ENCODE measurements at places on chromosomes 12 and 14.
A peak's percentile ranks its signal among the peaks of the same experiment; 100 is the strongest.

DNA sequence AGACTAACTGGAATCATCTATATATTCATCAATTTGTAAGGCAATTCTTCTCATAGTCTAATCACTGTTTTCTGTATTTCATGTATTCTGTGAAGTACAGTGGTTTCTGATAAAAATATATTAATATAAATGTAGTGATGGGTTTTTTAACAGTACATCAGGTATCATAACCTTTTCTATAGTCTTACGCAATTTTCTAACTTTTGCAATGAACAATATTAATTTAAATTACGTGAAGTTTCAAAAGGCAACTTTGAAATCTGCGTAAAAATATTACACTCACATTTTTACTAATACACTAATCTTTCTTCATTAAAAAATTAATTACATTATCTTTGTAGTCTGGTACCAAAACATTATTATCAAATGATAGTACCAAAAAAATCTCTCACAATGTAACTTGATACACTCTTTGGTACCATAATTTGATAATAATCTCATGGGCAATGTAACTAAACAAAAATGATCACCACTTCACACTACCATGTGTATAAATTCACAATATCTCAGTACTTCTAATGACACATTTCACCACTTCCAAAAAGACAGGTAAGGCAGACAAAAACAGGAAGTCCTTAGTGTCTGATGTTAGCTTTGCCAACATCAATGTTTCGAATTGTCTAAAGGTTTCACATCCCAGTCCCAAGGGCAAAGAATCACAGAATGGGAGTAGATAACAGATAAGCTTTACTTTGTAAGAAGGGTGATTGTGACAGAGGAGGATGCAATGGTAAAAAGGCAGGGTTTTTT, 8.7 kb downstream of the DNAI7 start:
- DNase-seq = peak; percentile 4

- DNase-seq = no peak
These were observed 5.7 kb downstream of the WDR20 start for GRCh38 chr14:102145395-102145794.

- DNase-seq = no peak
These were observed 91.0 kb upstream of the MED13L start for GRCh38 chr12:116368196-116369194.

DNA sequence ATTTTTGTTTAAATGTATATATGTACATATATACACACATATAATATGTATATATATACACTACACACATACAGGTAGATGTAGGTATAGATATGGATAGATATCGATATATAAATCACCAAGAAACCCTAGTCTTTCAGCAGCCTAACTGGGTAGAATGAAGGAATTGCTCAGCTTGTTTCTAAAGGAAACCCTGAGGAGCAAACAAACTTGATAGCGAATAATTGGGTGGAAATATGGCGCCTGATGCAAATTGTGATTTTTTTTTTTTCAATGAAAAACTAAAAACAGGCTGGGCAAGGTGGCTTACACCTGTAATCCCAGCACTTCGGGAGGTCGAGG, 254 bp upstream of the CCDC177 start:
- no peak for DNase-seq

- DNase-seq = peak; percentile 99
These were observed 113.7 kb upstream of the NCOR2 start for GRCh38 chr12:124680863-124681778.

- DNase-seq = no peak
These were observed 132.8 kb downstream of the VRK1 start for GRCh38 chr14:96929950-96930349.

GRCh38 chr14:52190337-52190931, 77.1 kb upstream of the PTGDR start:
- DNase-seq = no peak

GRCh38 chr12:123433615-123434014, 2.9 kb downstream of the RILPL2 start:
- DNase-seq = no peak

DNA sequence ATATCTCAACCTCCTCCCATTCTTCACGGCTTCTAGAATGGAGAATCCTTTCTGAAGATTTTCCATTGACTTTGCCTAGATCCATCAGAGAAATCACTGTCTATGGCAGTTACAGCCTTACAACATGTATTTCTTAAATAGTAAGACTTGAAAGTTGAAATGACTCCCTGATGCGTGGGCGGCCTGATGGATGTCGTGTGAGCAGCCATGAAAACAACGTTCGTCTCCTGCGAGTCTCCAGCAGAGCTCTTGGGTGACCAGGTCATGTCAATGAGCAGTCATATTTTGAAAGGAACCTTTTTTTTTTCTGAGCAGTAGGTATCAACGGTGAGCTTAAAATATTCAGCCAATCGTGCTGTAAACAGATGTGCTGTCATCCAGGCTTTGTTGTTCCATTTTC, 139.9 kb upstream of the C14orf180 start:
- no peak for DNase-seq

- no peak for DNase-seq
These were observed 5.7 kb downstream of the SPIC start for GRCh38 chr12:101480849-101481248.

DNA sequence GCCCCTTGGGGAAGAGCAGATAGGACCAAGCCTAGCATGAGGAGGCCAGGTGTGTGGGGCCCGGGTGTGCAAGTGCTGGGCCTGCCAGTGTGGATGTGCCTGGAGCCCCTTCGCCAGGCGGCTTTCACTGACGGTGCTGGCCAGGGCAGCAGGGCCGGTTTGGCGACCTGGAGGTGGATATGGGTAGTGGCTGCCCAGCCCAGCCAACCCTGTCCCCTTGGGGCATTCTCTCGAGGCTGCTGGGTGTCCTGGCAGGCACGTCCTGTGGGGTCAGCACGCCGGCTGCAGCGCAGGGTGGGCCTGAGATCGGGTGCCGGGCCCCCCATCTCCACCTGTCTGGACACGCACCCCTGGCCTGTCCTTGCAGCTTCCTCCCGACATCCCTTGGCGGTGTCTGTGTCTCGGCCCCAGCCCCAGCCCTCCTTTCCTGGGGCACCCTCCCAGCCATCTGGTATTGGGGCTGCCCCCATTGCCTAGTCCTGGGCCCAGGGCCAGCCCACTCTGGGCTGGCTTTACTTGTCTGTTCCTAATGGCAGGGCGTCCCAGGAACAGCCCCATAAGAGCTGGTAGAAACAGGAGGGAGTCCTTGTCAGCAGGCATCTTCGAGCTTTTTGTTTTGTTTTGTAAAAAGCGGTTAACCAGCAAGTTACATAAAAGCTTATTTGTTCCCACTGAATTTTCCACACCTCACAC, 7.2 kb upstream of the CRIP2 start:
- no peak for DNase-seq

DNA sequence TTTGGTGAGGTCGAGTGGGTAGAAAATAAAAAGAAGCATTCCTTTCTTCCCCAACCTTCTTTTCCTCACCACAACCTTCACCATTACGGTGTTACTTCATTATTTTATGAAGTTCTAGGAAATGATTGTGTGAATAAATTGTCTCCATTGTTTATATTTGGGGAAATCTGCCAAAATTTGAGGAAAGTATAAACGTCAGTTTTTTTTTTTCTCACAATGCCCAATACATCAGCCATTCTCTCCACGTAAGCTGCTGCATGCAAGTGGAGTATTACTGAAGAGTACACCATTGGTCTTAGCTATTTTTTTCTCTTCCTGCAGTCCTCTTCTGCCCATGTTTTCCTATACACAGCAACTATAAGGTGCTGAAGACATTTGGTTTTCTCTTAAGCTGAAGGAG, 9.1 kb upstream of the POLR3B start:
- DNase-seq = no peak

DNA sequence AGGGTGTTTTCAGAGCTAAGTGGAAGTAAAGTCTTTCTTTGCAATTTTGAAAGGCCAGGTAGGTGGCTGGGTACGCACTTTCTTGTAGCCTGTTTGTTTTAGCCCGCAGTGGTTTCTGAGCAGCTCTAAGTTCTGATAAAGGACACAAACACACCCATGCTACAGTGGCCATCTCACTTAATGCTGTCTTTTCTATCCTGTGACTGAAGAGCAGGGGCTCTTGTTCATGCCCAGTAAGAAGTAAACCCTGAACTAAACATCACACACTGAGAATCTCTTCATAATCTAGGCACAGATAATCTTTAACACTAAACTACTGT, 427.2 kb downstream of the RAD51B start:
- no peak for DNase-seq

DNA sequence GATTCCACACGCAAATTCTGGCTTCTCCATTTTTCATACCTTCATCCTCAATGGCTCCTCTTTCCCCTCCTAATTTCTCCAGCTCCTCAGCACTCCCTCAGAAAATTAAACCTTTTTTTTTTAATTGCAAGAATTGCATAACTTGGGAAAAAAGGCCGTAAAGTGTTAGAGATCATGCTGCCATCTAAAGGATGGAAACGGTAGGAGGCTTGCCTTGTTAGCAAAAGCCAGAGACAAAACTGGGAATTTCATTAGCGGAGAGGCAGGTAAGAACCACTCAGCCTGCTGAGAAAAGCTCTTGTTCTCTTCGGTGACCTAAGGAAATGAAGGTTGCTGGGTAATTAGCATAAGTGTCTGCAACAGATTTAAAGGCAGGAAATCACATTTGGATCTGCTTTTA, 204.3 kb downstream of the AEBP2 start:
- peak; percentile 12 for DNase-seq

GRCh38 chr12:18583655-18584054, 154.2 kb downstream of the PLCZ1 start:
- DNase-seq = no peak

GRCh38 chr14:105064721-105065143, 498 bp downstream of the GPR132 start:
- DNase-seq = peak; percentile 88

DNA sequence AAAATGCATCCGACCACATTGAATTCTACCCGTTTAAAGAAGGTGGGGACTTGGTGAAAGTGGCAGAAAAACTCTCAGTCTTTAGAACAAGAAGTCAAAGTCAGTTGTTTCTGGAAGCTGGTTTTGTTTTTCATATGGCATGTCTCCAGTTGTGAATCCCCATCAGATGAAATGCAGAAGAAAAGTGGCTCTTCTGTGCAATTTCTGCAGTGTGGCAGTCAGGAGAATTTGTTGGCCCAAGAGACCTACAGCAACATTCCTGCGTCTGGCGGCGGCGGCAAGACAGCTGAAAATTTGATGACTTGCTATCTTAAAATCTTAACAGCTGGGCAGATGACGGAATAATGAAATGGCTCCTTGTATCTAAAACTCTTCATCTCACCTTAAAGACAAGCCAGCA, 201.5 kb downstream of the FOXN3 start:
- no peak for DNase-seq

- DNase-seq = no peak
These were observed 23.0 kb upstream of the NCOR2 start for GRCh38 chr12:124590447-124590846.

DNA sequence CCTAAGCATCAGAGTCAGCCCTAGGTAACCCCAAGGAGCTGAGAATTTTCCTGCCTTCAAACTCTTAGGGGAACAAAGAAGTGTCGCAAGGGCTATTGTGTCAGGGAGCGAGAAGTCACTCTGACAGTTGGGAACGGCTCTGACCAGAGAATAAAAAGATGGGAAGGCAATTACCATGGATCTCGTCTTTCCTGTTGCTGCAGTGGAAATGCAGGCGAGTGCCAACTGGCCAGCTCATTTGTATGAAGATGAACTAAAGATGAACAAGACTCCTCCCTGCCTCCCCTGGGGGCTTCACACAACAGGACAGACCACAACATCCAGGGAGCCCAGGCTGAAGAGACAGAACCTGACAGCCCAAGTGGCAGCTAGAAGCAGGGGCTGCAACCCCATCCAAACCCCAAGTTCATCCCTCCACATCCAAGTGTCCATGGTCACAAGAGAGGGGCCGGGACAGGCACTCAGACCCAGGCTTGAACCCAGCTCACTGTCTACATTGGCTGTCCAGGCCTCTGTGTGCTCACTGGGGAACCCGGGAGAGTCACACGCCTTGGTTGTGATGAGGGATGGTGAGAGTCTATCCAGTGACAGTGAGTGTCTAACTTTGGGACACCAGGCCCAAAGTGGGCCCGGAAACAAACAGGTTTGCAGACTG, 322.4 kb downstream of the BCL11B start:
- DNase-seq = no peak

DNA sequence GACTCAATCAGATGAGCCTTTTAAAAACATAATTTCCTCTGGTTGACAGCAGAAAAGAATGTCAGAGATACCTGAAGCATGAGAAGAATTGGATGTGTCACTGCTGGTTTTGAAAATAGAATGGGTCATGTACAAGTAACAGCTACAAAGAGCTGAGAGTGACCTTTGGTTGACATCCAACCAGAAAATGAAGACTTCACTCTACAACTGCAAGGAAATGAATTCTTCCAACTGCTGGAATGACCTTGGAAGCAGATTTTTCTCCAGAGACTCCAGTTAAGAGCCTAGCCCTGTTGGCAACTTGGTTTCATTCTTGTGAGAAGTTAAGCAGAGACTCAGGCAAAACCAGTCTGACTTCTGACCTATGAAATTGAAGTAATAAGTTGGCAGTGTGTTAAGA, 505.9 kb downstream of the SLC16A7 start:
- no peak for DNase-seq

- DNase-seq = peak; percentile 88
These were observed 172.3 kb downstream of the NDUFA12 start for GRCh38 chr12:94831081-94831751.

DNA sequence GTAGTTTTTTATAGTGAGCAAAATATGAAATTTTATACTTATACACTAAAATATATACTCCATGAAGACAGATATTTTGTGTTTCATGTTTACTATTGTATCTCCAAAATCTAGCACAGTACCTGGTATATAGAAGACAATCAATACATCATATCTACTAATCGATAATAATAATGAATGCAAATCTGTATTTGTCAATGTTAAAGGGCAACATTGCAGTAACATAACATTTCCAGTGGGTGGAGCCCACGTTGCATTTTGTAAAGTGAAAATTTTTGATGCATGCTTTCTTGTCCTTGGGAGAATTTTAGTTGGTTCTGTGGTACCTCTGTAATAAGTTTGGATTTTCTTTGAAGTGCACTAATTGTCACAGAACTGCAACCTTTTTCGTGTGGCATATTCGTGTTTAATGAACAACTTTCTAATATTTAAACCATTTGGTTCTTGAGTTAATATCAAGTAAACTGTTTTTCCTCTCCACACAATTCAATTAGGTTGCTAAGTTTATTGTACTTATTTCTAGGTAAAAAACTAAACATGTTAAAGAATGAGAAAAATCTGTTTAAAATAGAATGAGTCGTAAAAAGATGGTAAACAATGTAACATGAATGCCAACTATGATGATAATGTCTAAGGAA, 47.4 kb downstream of the AVPR1A start:
- no peak for DNase-seq

DNA sequence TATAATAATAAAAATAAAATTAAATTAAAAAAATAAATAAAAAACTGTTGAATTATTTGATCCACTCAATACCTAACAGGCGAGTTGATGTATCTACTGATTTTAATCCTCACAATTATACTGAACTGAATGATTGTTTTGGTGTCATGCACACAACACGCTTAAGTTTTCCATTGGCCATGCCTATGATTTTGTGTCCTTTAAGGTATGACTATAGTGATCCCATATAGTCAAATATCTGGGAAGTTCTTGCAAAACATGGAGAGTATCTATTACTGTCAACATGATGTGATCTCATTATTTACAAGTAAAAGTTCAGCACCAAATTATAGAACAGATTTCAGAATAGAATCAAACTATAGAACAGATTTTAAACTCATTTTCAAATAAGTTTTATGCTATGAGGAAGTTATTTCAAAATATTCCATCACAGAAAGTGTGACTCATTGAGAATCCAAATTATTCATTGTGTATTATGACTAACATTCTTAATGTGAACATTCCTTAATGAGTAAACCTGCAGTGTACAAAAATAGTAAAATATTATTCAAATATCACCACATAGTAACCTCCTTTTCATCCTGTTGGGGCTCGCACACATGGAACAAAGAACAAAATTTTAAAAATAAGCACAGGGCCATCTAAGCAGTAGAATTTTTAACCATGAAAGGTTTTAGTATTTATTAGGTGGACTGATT, 190.4 kb downstream of the SLC25A21 start:
- DNase-seq = no peak

Measured in MV-4-11 (cell line).